ENCODE measurements at places on chromosomes 2 and 18.

DNA sequence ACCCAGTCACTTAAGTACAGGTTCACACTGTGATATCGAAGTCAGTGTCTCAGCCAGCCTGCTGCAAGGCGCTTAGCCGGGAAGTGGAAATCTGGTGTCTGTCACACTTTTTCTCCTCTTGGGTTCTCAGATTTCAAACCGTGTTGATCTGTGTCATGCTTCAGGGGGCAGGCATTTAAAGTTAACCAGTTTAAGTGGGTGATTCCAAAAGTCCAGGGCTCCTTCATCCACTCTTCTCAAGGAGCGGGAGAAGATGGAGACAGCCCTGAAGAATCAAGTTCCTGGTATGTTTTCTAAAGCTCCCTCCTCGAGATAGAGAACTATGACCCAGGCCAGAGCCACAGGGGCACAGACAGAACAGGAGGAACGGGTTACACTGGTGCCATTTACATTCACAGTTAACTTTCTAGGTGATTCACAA, 331.7 kb downstream of the GBX2 start:
- no peak for DNase-seq

DNA sequence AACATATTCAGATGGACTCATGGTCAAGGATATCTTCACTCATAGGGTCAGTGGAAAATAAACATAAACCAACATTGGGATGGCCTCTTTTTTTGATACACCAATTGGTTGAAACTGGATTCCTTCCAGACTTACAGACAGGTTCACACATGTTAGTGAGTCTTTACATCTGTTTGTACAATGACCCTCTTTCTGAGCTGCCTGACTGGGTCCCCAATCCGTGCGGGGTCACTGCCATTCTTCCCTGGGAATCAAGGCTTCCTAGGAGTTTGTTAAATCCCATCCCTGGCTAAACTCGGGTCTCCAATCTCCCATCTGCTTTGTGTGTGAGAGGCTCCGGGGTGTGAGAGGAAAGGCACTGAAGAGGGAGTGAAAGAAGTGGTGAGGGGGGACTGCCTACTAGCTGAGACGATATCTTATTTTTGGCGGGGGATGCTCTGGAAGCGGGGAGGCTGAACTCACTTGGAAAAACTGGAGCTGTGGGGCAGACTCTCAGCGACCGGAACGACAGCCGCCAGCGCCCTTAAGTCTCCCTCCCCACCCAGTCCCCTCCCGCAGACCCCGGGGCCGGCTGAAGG, 487 bp downstream of the STARD6 start:
- no peak for DNase-seq

- DNase-seq: no peak
These were observed 21.2 kb upstream of the RPL37A start for GRCh38 chr2:216477283-216478035.

DNA sequence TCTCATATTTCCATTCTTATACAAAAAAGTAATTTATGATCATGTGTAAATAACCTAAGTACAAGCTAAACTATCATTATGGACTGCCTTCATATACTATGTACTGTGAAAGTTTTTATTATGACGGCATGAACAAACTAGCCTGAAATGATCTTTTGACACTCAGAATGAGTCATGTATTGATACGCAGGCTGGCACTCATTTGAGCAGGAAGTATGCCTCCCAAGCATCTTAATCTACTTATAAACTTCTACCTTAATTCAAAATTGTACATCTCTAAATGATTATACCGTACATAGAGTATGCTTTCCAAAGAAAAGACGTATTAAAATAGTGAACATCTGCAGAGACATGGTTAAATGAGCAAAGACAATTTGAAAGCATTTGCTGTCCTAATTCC, 207.1 kb upstream of the SPOPL start:
- DNase-seq: no peak

DNA sequence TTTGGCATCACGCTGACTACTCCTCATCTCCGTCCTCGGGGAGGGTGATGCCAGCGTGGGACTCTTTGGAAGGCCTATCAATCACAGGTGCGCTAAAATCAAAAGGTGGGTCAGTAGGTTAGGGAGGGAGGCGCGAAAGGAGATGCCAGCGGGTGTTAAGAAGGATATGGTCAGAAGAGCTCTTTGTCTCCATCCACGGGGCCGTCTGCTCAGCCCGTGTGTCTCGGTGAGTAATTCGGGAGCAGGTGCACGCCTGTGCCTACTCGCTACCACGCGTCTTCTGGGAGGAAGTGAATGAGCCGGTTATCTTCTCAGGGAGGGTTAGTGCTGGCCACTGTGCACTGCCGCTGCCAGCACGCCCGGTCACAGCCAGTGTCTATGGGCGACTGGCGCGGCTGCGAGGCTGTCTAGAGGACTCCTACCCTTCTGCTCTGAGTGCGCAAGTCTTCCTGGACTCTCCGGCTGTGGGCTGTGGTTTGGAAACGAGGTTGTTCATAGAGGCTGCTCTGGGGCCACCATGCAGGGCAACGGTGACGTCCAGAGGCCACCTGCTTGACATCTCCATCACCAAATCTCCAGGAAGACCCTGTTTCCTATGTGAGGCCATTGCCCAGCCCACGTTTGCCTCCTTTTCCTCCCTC, 153.4 kb downstream of the MBP start:
- DNase-seq: no peak

DNA sequence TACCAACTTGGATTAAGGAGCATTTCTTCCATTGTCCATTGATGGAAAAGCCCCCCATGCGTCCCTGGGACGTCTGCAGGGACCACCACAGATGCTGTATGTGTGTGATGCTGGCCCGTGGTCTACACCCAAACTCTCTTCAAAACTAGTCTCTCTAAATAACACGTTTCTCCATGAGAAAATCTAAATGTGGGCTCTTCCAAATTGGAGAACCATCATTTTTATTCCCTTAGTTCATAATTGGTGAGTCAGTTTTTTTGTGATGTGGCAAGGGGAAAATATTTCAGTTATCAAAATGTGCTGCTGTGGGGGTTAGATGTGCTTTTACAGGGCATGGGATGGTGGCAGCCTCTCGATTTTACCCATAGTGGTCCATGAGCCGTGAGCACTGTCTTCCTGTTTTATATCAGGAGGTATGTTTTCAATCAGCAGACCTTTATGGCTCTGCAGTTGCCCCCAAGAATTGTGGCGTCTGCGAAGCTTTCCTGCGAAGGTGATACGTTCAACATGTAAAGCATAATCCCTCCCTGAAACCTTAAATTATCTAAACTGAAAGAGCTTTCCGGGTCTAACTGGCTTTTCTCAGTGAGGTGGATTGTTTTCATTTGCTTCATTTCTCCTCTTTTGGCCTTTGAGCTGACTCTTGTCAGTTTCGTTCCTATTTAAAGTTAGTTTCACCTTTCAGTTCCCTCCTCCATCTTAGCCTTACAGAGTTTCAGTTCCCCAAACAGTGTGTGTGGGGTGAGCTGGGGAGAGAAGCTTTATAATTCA, 78.4 kb downstream of the SETBP1 start:
- no peak for DNase-seq

GRCh38 chr2:101255501-101255900, 2.8 kb downstream of the CNOT11 start:
- peak; percentile 24 for DNase-seq

DNA sequence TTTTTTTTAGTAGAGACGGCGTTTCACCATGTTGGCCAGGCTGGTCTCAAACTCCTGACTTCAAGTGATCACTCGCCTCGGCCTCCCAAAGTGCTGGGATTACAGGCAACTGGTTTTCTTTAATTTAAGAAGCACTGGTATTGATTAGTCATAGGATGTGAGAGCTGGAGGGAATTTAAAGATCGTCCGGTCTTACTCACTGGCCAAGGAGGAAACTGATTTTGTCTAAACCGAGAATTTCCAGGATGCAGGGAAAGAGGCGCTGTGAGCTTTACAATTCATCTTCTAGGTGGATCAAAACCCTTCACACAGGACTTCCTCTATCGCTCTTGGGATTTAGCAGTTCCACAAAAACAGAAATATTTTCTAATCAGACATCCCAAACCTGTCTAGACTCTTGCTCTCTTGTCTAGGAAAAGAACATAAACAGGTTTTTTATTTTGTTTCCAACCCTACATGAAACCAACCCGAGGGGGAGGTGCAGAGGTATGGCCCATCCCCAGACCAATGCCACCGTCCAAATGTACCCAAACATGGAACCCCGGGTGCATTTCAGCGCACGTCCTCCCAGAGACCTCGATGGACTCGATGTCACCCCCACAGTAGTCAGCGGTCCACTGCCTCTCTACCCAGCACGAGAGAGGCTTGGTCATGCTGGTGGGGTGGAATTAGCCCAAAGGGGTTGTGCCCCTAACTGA, 12.5 kb upstream of the TUBB6 start:
- DNase-seq: no peak

DNA sequence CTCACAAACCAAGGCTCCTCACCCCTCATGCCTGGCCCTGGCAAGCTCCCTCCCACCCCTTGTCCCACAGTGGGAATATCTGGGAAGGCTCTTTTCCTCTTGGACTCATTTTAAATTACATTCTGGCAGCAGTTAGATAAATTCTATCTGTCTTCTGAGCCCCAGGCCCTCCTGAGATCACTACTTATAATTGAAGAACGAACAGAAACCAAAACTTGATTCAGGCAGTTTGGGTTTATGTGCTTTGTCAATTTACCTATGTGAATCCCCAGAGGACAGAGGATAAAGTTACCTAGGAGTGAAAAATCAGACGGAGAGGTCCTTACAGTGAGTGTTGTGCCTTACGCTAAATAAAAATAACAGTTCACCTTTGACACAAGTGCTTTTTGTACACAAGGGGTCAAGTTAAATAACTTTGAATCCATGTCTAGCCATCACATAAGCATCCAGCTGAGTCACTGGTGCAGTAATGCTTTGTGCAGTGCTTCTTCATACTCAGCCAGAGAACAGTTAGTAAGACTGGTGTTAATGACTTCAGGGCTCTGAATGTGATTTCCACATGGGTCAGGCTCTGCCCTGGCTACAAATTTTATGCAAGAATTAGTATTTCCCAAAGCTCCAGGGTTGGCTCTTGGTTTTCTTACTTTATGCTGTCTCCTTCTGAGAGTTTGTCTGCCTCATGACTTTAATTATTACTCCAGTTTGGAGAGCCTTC, 329.3 kb downstream of the INSIG2 start:
- DNase-seq: peak; percentile 39

- DNase-seq: no peak
These were observed 5.1 kb downstream of the OR6B3 start for GRCh38 chr2:240048237-240048636.

- no peak for DNase-seq
These were observed 198.9 kb downstream of the SMAD7 start for GRCh38 chr18:48751727-48752468.

GRCh38 chr18:44424645-44425035, 256.0 kb upstream of the SETBP1 start:
- no peak for DNase-seq

DNA sequence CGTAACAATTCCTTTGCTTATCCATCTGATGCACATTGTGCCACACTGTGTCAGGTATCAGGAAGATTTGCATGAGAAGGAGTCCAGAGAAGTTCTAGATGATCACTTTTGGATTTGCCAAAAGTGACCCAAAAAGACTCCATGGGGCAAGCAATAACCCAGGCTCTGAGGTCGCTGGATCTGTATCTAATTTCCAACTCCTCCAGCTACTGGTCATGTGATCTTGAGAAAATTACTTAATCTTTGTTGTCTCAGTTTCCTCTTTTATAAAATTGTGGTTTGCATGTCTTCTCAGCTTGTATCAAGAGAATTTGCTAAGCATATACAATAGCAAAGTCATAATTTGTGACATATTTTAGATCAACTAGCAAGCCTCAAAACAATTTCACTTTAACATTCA, 61.3 kb upstream of the ITGA4 start:
- DNase-seq: no peak

GRCh38 chr2:207044379-207045362, 105.4 kb downstream of the CPO start:
- DNase-seq: no peak

DNA sequence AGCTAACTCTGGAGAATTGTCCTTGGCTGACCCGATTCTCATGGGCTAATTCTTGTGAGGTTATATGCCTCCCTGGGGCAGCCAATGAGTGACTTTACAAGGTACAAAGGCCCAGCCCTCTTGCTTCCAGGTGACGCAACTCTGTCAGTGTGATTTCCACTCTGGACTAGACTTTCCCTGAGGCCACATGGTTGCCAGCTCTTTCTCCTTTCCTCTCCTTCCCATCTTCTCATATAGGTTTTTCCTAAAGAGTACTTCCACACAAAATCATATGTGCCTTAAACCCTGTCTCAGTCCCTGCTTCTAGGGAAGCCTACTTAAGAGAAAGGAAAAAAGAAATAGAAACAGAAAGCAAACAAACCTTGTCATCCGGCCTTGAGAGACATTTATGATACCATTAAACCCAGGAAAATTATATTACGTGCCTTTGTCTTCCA, 226.2 kb upstream of the ZSWIM2 start:
- no peak for DNase-seq

- DNase-seq: no peak
These were observed 20.9 kb upstream of the DNMT3A start for GRCh38 chr2:25362434-25363145.

DNA sequence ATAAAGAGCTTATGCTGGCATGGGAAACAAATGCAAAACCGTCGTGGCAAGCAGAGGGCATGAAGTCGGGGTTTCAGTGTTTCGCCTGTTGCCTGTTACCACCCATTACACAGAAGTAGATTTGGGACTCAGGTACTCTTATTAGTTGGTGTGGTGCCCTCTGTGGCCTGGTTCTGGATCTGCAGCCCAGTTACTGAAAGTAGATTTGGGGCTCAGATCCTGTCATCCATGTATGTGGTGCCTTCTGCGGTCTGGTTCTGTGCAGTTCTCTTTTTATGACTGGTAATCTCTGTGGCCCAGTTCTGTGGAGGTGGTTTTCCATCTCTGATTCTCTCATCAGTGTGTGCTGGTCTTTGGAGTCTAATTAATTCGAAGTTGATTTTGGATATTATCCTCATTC, 45.2 kb downstream of the ADNP2 start:
- peak; percentile 29 for DNase-seq

DNA sequence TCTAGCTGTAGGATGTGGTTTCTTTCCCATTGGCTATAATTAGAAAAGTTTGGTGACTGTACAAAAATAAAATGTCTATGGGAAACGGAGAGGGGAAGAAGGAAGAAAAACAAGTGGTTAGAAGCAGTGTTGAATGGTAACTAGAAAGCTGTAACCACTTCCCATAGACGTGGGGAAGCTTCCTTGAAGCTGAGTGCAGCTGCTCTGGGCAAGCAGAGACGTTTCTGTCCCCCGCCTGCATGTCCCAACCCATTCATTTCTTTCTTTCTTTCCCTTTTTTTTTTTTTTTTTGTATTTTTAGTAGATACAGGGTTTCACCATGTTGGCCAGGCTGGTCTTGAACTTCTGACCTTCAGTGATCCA, 367.8 kb upstream of the HS6ST1 start:
- no peak for DNase-seq

- no peak for DNase-seq
These were observed 199.7 kb downstream of the TNS1 start for GRCh38 chr2:217802876-217803652.

- peak; percentile 54 for DNase-seq
These were observed 146.5 kb downstream of the GLI2 start for GRCh38 chr2:120881981-120882788.

DNA sequence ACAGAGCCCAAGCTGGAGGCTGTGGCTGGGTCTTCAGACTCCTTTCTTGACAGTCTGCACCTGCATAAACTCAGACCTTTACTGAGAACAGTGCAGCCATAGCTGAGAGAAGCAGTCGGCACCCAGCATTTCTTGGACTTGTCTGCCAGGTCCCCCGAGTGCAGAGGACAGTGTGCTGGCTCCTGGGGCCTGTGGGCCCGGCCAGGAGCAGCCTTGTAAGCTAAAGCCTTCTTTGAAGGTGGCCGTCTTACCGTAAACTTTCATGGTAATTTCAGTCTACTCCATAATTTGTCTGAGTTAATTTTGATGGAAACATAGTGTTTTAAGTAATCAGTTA, 70.9 kb downstream of the LRRFIP1 start:
- DNase-seq: no peak

- DNase-seq: no peak
These were observed 39.8 kb downstream of the SPRED2 start for GRCh38 chr2:65392609-65393008.
